ENCODE measurements at places on chromosomes 12 and 14. TPM values are rescaled to one million over a fixed set of nuclear protein-coding genes. Genes with fewer than 3 reads are reported as not detected.

DNA sequence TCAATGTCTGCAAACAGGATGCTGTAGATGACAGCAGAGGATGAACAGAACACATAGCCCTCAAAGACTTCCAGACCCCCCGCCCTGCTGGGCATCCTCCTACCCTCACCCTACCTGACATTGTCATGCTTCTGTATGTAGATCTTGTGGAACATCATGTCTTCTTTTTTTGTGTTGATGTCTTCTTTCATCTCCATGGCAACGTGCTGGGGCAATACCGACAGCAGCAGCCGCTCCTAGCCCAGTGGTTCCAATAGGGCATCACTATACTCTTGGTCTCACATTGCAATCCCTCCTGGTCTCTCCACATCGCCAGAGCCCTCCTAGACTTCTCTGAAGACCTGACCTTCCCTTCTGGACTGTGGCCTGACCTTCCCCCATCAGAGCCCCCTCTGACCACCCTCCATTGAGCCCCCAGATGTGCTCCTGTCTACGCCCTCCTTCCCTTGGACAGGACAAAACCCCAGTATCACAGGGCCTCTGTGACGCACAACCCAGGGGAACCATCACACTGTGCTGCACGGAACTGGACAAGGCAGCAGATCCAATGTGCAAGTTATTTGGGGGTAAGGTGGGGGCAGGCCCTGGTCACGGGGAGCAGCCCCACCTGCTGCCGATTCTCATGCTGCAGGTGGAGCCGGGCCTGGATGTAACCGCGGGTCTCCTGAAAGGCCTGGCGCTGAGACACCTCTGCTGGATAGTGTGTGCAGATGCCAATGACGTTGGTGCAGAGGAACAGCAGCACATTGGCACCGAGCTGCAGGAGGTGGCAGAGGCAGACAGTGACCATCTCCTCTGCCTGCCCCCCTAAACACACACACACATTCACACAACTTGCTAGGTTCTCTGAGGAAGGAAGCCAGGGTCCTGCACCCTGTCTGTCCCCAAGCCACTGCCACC is 11.1 kb downstream of the ADCY6 start:
- DNase-seq: no peak

DNA sequence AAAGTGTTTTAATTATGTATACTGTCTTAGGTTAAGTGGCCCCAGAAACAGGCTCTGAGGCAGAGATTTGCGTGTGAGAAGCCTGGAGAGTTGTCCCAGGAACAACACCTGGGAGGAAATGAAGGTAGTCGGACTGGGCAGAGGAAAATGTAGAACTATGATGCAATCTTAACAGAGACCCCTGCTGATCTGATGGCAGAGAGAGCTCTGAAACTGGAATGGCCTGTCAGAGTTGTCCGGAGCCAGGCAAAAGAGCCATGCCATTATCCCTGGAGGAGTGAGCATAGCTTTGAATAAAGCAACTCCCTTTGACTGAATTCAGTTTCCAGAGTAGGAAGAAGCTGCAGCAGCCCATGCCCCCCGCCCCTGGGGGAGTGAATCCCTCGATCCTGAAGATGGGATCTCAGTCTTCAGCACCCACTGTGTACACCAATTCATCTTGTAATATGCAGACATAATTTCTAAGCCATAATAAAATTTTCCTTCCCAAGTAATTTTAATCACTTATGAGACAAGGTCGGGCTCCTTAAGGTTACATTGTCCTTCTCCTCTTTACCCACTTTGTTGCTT is 264.8 kb downstream of the PDZRN4 start:
- no peak for DNase-seq

The WNT1 gene
- 2.7 TPM for total RNA-seq

The FAM216A gene
- total RNA-seq: 5.5 TPM

GRCh38 chr12:115383668-115384067 is 699.7 kb upstream of the TBX3 start:
- no peak for DNase-seq

- no peak for DNase-seq
Observed at GRCh38 chr14:102975662-102976061, 53.2 kb downstream of the AMN start.

GRCh38 chr12:90854136-90854689 is 100.8 kb downstream of the CCER1 start:
- DNase-seq: no peak

DNA sequence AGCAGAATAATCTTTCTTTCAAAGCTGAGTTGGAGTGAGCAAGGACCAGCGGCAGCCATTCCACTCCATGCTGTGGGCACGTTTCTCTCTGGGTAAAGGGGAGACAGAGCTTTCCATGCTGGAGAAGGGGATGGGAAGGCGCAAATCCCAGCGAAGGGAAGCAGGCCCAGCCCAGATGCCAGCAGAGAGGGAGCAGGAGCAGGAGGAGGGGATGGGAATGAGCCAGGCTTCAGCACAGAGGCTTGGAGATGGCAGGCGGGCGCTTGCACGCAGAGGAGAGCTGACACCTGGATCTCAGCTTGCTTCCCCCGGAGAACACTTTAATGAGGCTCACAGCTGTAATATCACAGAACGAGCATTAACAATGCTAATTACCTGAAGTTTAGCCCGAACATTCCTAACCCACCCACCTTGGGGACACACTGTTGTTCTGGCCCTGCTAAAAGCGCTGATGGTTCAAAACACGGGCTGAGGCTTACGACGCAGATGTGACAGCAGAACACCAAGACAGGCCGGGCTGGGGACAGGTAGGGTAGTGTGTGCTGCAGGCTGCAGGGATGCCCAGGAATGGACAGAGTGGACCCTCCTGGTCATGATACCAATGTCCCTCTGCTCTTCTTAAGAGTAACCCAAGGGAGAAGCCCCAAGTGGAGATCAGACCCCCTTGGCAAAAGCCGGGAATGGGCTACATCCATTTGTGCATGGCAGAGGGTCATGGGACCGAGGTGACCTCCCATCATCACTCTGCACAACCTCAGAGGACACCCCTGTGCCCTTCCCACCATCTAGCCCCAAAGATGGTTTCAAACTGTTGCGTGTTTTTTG is 288.6 kb downstream of the DPF3 start:
- no peak for DNase-seq

- DNase-seq: no peak
Observed at GRCh38 chr12:34406996-34407300, 384.7 kb downstream of the ALG10 start.

- no peak for DNase-seq
Observed at GRCh38 chr12:12587878-12588277, 23.8 kb upstream of the CREBL2 start.

The TOMM20L gene
- total RNA-seq: not detected

DNA sequence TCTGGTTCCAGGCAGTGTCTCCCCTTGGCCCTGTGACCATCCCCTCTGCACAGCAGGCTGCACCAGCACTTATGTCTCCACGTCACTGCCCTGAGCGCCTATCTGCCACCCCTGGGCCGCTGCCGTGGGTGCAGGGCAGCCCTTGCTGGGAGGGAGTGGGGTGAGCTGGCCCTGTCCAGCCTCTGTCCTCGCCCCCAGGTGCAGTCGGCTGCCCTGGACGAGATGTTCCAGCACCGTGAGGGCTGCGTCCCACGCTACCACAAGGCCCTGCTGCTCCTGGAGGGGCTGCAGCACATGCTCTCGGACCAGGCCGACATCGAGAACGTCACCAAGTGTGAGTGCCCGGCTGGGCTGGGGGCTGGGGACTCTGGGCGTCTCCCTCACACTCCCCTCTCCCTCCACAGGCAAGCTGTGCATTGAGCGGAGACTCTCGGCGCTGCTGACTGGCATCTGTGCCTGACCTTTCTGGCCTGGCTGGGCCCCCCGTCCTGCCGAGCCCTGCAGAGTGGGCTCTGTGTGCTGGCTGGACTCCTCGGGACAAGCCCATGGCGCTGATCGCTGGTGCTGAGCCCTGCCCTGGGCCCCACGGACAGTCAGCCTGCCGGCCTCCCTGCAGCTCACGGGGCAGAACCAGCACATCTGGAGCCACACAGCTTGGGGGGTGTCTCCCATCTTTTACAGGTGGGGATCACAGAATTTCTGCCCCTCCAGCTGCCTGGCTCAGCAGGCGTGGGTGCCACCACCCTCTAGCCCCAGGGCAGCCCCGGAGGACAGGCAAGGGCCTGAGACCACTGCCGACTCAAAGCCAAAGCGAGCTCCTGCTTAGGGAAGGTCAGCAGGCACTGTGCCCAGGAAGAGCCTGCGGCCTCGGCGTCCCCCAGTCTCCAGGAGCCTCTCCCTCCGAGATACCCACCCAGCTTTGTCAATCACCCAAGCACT is 7.9 kb upstream of the PUS1 start:
- no peak for DNase-seq

GRCh38 chr14:52360831-52361230 is 46.7 kb downstream of the PTGER2 start:
- no peak for DNase-seq

- DNase-seq: peak; percentile 29
Observed at GRCh38 chr12:19130224-19131024, 891 bp downstream of the PLEKHA5 start.

The SRSF5 gene
- 1,437 TPM for total RNA-seq
